ENCODE measurements at places on chromosomes 5 and 9. TPM values are rescaled to one million over a fixed set of nuclear protein-coding genes. Genes with fewer than 3 reads are reported as not detected.

DNA sequence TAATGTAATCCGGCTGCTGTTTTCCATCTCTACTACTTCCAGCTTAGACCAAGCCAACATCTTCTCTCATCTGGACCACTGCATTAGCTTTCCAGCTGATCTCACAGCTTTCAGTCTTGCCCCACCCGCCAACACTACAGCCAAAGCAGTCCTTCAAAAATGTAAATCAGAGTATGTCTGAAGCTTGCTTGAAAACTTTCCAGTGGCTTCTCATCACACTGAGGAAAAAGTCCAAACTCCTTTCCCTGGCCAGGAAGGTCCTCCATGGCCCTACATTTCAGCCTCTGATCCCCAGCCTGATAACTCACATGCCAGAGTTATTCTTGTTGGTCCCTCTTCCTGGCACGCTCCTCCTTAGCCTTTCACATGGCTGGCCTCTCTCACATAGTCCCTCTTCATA lies 38.5 kb downstream of the TTC1 start:
- DNase-seq = no peak

GRCh38 chr9:91315191-91315590 lies 46.5 kb downstream of the AUH start:
- DNase-seq = no peak

- DNase-seq = no peak
Measured at GRCh38 chr5:15326932-15327331, 173.0 kb upstream of the FBXL7 start.

GRCh38 chr5:133423011-133423617 lies 189.2 kb downstream of the FSTL4 start:
- peak; percentile 47 for DNase-seq

The EGR1 gene
- 6.8 TPM for polyA plus RNA-seq

The DMRT2 gene
- polyA plus RNA-seq = 4.2 TPM

The TRPM6 gene
- polyA plus RNA-seq = 0.32 TPM

The PCDHGA12 gene
- polyA plus RNA-seq = 3.1 TPM

The PRLR gene
- polyA plus RNA-seq = 0.07 TPM

The FAM81B gene
- polyA plus RNA-seq = not detected

The CHSY3 gene
- 0.53 TPM for polyA plus RNA-seq

The BARHL1 gene
- 14.4 TPM for polyA plus RNA-seq

The ZNF189 gene
- 14.4 TPM for polyA plus RNA-seq

The SH3GLB2 gene
- 285 TPM for polyA plus RNA-seq
